ENCODE measurements at places on chromosomes 1 and 21.

DNA sequence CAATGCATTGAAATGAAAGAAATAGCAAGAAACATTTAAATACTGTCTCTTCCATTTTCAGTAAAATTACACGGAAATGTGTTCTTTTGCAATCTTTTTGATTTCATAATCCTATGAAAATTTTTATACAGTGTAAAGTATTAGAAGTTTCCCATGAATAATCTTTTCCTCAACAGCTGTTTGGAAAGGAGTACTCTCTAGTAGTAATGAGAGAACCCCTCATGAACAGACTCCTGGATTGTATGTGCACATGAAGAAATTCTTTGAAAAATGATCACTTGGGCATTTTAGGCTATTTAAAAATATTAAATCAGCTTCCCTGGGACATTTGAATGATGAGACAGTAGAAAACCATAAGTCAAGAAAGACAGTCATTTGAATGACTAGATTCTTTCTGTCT lies 64.4 kb downstream of the LHX9 start:
- no peak for DNase-seq

DNA sequence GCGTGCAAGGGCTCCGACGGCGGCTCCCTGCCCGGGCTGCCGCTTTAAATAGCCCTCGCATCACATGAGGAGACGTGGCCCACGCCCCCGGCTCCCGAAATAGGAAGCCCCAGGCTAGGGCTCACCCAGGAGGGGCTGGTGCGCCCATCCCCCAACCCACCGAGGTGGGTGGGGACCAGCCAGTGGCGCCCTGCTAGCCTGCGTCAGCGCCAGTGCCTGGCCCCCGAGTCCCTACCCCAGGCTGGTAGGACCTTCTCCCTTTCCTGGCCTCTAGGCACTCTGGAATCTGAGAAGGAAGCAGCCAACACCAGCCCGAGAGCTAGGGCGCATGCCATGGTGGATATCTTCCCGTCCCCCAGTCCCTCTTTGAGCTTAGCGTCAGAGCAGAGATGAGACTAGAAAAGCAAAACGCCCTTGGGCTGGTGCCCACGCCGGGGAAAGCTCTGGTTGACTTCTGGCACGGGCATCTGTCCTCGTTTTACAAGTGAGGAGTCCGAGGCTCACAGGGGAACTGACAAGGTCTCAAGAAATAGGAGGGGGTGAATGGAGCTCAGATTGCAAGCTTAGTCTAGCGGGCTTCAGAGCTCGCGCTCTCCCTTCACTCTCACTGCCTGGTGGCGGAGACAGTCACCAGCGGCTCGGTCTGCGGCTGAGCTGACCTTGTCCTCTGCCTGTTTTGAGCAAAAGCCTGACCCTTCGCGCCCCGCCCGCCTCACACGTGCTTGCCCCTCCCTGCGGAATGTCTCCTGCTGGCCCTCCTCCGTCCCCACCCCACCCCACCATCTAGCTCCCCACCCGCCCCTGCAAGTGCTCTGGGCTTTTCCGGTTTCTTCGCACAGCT lies at the start of gene FABP3:
Gene FABP3, minus strand, starts transcription at position 21 of the 841 bp plus-strand sequence. CDS start 62 bp downstream, outside the sequence.
- DNase-seq, result peak; percentile 90

GRCh38 chr1:177249231-177249630 lies 78.5 kb downstream of the BRINP2 start:
- no peak for DNase-seq

DNA sequence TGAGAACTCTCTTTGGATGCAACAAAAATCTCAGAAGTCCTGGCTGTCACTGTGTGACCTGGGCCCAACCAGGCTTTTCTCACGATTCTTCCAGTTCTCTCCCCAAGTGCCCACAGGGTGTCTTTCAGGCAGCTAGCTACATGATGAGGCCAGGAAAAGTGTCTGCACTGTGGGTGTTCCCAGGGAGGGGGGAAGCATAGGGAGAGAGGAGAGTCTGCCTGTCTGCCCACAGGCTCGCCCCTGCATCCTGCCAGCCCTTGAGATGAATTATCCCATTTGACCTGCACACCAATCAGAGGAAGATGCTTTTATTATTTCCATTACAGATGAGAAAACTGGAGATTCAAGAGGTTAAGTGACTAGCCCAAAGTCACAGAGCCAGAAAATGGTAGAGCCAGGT lies 27.8 kb downstream of the FOXO6 start:
- no peak for DNase-seq

All from sigmoid colon (tissue), 7 donors.